ENCODE measurements at places on chromosomes 6 and 20.
A peak's percentile ranks its signal among the peaks of the same experiment; 100 is the strongest.

DNA sequence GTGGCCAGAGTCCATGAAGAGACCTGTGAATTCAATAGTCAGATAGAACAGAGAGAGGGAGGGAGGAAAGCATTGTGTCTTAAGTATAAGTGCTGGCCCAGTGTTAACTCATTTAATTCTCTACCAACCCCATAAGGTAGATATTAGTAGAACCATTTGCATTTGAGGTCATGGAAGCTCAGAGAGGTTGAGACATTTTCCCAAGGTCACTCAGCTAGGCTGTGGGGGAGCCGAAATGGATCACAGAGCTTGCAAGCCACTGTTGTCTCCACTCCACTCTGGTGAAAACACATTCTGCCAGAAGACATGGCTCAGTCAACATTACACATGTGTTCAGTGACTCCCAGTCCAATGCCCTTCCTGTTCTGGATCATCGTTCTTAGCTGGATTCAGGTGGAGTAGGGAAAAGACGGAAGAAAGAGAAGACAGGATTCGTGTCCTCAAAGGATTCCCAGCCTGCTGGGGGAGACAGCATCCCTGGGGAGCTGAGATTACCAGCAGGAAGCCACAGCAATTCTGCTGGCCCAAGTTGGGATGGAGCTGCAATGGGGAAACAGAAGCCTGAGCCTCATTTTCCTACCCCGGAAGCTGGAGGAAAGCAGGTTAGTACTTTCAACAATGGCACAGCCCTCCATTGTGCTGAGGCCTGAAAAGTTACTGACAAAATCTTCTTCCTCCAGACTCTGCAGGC lies 27.0 kb upstream of the MDGA1 start:
- no peak for DNase-seq

DNA sequence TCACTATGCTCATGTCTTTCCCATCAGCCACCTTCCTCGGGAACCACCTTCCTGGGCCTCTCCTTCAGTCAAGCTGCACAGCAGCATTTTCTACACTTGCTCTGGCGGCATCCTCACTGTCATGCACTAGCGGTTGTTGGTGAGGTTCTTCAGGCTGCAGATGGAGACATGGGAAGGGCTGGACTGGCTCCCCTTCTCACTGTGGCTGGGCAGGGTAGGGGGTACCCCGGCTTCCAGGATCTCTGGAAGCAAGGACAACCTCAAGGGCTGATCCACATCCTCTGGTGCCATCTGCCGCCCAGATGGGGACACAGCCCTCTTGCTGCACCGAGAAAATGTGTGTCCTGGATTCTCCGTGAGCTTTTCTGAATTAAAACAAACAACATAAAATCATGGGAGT lies 180.1 kb upstream of the RNF24 start:
- DNase-seq, result no peak

- no peak for DNase-seq
These were observed 83.0 kb downstream of the MAP7 start for GRCh38 chr6:136467186-136467585.

DNA sequence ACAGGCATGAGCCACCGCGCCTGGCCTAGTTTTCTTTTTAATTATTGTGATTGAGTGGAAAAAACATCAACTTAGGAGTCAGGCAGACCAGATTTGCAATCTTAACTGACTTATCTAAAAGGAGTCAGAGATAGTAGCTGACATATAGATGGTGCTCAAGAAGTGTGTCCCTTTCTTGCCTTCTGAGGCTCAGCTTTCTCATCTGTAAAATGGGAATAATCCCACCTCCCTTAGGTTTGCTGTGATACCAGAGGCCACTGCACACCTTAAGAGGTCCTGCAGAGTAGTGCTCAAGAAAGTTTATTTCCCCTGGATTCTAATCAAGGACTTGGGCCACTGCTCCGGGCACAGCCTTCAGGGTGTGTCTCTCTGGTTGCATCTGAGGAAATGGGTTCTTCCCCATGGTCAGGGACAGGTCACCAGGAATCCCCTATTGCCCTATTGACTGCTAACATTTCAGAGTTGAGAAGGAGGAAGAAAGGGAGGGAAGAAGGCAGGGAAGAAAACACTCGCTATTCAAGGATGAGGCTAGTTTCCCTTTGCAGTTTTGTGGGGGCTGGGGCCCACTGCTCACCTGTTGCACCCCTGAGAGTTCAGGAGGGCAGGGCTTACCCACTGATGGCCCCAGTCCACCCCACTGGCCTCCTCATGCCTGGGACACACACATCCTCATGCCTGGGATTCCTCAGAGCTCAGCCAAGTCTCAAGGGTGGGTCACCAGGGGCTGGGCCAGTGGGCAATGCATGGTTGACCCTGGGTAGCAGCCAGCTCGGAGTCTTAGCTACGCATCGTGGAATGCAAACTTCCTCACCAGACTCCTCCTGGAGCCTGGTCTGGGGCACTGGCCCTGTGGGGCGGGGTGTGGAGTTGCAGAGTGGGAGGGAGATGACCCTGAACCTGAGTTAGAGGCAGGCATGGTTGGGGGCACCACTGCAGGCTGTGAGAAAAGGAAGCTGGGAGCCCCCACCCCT lies 21.2 kb downstream of the C6orf132 start:
- DNase-seq, result peak; percentile 91

DNA sequence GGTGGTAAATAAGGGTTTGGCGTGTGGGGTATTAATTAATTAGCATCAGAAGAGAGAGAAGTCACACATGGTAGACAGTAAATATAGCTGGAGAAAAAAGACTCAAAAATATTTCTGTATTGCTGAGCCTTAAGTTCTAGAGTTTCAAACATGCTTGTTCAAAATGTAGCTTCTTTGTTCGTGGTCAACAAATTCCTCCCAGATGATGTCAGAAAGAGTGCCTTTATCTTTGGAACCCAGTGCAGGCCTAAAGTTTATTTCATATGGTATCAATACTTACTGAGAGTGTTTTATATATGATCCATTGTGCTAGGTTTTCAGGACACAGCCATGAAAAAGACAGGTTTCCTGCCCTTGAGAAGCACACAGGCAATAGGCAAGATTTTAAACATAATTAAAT lies 18.3 kb downstream of the MARCKS start:
- peak; percentile 42 for DNase-seq

DNA sequence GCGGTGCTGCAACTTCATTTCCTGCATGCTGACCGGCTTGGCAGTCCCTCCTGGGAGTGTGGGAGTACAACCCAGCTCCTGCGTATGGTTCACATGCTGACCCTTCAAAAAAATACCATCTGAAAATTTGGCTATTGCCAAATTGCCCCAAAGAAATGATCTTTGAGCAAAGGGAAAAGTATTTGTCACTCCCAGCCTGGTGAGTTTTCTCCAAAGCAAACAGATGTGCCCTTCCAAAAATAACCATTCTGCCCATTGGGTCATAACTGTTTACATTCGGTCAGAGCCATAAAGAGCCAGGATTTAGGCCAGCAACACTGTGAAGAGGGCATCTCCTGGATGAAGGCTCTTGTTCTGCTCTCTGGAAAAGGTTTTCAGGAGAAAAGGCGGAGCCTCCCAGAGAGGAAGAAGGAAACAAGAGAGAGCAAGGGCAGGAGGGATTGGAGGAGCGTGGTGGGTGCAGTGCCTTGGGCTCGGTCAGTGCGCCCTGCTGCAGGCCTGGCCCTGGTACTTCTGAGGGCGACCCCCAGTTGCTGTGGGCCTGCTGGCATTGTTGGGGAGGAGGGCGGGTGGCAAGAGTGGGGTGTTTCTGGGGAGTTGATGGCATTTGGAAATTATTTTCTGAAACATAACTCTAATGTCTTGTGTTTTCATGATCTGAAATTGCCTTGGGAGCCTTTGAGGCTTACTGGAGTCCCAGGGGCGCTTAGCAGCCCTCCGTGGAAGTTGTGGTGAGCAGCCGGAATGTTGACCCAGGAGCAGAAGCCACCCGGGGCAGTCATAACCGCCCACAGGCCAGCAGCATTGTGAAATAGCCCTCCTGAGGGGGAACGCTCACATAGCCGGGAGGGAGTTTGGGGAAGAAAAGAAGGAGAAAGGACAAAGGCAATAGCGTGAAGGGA lies 248.4 kb downstream of the MYLK4 start:
- DNase-seq, result peak; percentile 46

DNA sequence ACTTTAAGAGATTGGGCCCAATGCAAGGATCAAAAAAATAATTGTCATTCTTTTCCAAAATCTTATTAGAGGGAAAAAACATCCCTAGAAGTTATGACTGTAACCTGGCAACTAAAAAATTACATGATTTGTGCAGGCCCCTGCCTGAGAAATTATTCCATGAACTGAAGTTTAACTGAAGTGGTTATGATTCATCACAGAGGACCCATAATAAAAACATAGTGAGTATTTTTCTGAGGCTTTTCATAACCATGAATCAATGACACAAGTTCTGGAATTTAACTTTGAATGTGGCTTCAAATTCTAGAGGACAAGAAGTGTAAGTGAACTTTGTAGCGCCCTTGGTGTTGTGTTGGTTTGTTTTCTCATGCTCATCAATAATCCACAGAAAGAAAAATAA lies 31.1 kb upstream of the CARMIL1 start:
- DNase-seq, result peak; percentile 12

DNA sequence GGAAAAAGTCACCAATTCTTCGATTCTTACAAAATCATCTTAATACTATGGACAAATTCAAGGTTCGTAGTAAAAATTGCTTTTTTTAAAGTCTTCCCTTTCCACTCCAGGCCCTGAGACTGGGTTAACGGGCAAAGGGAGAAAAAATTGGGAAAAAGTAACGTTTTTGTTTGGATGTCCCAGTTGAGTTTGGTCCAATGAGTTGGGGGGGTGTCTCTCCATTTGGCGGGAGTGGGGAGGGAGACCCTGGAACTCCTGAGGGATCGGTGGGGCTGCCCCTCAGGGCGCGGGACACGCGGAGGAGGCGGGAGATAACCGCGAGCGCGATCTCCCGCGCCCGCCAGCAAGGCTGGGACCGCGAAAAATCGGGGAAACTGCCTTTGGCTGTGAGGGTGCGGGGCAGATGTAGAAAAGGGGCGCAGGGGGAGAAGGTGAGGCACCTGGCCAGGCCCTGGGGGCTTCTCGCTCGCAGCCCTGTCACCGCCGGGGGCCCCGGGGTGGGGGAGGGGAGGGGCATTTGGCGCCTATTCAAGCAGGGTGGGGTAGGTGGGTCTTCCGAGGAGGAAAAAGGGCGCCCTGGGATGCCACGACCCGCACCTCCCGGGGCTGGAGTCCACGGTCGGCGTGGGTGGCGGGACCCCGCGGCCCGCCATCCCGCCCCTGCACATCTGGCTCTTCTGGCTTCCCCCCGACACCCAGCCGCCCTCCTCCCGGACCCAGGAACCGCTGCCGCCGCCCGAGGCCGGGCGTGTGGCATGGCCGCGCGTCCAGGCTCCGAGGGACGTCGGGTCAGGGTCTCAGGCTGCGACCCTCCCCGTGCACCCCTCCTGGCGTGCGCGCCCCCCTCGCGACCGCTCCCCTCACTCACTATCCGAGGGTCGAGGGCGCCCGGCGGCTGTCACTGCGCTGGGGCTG lies 595 bp downstream of the FBXO5 start:
- no peak for DNase-seq

- peak; percentile 36 for DNase-seq
These were observed 35.2 kb downstream of the PHACTR1 start for GRCh38 chr6:12751694-12752325.

GRCh38 chr6:115643762-115644161 lies 416.9 kb downstream of the FRK start:
- peak; percentile 2 for DNase-seq

GRCh38 chr6:77463308-77463860 lies at the start of gene HTR1B:
TSS of gene HTR1B (minus strand) at chr6:77463491. CDS start at chr6:77463403, 88 bp downstream.
- no peak for DNase-seq

DNA sequence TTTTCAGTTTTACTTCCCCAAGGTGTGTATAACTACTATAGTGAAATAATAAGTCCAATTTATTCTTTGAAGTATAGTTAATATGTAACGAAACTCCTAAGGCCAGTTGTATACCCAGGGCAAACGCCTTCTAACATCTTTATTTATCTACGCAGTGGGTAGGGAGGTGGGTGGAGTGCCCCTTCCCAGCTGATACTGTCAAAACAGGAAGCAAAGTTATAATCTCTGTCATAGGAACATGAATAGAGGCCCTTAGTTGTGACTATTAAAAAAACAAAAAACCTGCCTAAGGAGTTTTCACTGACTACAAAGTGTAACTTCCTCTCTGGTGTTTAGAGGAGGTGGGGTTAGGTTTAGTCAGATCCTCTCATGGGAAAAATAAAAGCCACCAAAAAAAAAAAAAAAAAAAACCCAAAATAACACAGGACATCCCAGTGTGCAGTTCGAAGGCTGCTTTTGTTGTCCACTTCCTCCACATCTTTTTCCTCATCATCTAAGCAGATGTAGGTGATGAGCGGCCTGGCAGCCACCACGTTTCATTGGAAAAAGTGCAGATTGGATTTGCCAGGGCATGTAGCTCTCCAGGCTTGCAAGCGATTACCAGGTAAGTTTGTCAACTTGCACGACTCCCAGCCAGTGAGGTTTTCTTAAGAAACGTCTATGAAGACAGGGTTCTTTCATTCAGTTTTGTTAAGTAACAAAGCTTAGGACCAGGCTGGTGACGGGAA lies 58.7 kb downstream of the UTRN start:
- DNase-seq, result peak; percentile 73

DNA sequence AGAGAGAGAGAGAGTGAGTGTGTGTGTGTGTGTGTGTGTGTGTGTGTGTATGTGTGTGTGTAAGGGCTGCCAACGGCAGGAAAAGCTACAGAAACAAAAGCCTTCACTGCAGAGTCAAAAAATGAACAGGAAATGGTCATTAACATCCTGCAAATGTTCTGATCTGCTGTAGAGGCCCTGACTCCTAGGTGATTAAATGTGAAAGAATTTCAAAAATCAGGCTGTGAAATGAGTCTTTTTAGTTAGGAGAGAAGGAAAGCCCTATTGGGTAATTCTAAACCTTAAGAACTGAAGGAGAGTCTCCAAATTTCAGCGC lies 166.5 kb upstream of the MYLIP start:
- peak; percentile 85 for DNase-seq

DNA sequence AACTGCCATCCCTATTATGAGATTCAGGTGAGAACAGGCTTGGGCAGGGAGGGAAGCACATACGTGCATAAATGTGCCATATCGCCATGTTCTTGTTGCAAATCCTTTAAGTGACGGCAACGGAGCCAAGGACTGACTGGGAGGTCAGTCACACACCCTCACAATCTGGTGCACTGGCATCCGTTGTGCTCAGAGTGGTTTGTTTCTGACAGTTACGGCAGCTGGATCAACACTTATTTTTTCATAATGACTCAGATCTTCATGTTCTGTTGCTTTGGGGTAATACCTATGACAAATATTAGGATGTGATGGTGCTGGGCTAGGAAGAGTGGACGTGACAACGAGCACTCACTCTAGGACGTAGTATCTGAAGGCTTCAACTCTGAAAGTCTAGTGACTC lies 56.2 kb upstream of the PREP start:
- DNase-seq, result no peak

DNA sequence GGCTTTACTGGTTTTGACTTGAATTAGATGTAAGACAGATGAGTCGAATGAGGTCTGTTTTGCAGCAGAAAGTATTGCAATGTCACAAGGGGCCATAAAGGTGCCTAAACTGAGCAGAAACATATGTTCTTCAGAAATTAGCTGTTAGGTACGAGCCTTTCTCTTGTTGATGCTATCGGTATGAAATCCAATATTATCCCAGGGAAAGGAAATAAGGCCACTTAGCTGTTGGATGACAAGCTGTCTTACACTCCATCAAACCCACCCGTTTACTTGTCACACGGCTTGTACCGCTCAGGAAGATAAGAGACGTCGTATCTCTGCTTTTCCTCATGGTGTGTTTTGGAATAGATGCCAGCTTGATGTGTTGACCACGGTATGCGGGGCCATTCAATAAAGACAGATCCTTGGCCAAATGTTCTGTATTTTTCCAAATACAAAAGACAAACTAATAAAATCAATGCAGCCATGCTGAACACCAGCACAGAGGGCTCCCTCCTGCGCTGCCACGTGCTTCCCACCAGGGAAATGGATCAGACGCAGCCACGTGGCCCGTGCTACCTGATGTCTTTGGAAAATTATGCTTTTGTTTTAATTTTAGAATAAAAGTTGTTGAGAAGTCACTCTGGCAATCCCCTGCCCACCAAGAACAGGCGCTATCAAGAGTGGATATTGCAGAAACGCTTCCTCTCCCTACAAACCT lies 255.9 kb upstream of the SULF2 start:
- DNase-seq, result no peak
